ENCODE measurements at places on chromosomes 2 and 18.

GRCh38 chr2:44894058-44894457, 47.4 kb upstream of the SIX3 start:
- no peak for DNase-seq

- no peak for DNase-seq
These were observed 25.4 kb upstream of the PID1 start for GRCh38 chr2:229296536-229296935.

GRCh38 chr18:59155153-59155552, 15.5 kb downstream of the SEC11C start:
- no peak for DNase-seq

GRCh38 chr2:133303150-133303549, 265.1 kb downstream of the NCKAP5 start:
- no peak for DNase-seq

DNA sequence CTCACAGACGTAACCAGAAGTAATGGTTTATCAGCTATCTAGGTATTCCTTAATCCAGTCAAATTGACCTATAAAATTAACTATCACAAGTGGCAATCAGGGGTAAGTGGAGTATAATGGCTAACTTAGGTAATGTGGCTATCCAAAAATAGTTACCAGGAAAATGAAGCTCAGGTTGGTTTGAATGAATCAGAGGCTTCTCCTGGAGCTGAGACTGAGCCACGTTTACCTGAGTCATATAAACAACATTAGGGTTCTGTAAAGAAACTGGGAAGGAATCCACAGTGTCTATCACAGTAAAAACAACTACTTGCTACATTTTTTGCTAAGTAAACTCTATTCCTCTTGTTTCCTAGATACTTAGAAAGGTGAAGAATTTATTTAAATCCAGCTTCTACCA, 236.0 kb upstream of the SPHKAP start:
- DNase-seq, result no peak

- DNase-seq, result no peak
These were observed 71.3 kb downstream of the MYL12B start for GRCh38 chr18:3333056-3333720.

GRCh38 chr2:10985260-10985659, 73.5 kb downstream of the KCNF1 start:
- no peak for DNase-seq

DNA sequence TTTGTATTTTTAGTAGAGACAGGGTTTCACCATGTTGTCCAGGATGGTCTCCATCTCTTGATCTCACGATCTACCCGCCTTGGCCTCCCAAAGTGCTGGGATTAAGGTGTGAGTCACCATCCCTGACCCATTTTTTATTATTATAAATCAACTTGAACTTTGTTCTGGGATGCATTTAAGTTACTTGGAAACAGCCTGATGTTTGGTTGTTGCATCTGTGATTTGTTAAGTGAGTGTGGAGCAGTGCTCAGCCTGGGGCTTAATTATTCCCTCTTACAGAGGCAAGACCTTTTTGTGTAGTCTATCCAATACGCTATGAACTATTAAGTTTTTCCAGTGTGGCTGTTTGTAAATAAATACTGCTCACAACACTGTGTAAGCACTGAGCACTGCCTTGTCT, 32.6 kb downstream of the MTA3 start:
- no peak for DNase-seq

DNA sequence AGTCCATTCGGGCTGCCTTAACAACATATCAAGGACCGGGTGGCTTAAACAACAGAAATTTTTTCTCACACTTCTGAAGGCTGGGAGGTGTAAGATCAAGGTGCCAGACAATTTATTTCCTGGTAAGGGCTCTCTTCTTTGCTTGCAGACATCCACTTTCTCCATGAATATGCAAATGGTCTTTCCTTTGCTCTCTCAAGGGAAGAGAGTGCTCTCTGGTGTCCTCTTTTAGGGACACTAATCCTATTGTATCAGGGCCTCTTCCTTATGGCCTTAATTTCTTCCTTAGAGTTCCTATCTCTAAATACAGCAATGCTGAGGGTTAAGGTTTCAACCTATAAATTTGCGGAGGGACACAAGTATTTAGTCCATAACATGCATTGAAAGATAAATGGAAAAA, 770.8 kb downstream of the DSC3 start:
- DNase-seq, result no peak

- no peak for DNase-seq
These were observed 78.0 kb downstream of the ESCO1 start for GRCh38 chr18:21522530-21522929.

DNA sequence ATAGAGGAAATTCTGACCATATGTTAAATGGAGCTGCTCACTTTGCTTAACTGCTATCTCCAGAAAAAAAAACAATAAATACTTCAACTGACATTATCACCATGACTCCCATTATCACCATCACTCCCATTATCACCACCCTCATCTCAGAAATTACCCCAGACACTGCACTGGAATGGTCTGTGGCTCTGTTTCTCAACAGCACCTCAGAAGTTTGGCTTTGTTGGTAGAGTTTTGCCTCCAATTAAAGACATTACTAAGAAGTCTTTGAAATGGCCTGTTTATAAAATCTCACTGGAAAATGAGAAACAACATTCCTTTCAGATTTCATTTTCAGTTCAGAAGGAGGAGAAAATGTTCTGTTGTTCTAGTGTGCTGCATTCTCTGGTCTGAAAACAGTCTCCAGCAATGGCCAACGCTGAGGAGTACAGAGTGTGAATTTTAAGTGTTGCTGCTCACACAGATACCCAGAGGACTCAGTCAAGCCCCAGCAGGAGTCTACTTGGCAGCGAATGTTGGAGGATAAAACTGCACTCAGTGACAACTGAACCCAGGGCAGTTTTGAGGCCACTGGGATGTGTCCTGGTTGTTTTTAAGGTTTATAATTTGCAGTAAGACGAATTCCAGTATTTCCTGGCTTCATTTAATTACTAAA, 364.5 kb upstream of the CDH2 start:
- no peak for DNase-seq

DNA sequence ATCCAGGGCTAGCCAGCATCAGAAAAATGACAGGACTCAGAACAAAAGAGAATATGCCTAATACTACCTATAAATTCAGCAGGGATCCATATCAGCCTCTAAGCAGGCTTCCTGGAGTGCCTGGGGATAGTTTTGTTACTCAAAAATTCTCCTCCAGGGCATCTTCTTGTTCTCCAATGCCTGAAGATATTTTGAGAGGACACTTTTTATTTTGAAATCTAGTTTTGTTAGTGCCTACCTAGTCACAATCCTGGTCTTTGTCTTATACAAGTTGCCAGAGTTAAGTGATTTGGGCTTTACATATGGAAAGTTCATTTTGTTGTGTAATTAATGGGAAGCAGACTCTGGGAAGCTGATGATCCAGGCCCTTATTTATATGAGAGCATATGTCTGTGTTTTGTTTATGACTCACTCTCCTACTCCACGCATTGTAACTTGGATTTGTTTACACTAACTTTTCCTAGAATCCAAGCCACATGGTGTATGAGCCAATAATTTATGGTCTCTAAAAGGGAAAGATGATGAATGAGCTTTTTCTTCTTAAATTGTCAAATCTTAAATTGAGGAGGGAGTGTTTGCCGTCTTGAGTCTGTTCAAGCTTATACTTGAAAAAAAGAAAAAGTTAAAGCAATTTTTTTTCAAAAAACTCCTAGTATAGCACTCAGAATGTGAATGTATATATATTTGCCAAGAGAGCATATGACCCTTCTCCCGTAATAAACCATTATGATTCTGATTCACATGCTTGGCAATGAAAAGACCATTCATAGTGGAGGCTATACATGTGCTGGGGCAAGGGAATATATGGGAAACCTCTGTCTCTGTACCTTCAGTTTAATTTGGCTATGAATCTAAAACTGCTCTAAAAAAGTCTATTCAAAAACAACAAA, 370.3 kb downstream of the SETBP1 start:
- DNase-seq, result no peak
